Effector CD8-positive, alpha-beta T cell (primary cell): ENCODE measurements at places on chromosomes 4 and X.

DNA sequence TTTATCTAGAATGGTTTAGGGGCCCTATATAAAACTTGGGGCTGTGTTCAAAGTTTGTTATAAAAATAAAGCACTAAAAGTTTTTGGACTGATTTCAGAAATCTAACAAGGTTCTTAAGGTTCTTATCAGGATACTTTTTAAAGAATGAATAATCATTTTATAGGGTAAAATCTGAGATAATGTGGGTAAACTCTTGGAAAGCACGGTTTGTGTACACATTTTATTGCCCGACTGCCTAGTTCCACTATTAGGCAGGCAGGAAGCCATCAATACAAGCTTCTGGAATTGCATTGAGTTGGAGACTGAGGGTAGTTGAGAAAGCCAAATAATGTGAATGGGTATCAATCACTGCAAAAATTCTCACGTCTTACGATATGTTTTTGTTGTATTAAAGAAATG is 331.0 kb upstream of the PITX2 start:
- no peak for DNase-seq

- no peak for DNase-seq
These were observed 4.1 kb upstream of the NR0B1 start for GRCh38 chrX:30313322-30313721.

GRCh38 chrX:9765072-9765736 is 443 bp downstream of the GPR143 start:
- DNase-seq, result no peak

DNA sequence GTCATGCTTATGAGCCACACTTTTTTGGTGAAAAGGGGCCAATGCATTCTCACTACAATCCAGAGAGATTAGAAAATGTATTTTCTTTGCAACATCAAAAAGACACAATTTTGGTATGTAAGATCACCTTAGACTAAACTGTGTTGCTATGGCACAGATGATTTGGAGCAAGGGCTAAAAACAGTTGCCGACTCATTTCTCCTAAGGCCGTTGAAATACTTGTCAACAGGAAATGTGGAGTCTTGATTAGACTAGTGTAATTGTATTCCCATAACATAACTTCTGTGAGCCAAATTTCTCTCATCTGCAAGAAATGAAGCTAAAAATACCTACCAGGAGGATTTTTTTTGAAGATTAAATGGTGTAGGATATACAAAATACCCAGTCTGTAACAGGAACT is 2547.7 kb downstream of the ARAP2 start:
- no peak for DNase-seq

DNA sequence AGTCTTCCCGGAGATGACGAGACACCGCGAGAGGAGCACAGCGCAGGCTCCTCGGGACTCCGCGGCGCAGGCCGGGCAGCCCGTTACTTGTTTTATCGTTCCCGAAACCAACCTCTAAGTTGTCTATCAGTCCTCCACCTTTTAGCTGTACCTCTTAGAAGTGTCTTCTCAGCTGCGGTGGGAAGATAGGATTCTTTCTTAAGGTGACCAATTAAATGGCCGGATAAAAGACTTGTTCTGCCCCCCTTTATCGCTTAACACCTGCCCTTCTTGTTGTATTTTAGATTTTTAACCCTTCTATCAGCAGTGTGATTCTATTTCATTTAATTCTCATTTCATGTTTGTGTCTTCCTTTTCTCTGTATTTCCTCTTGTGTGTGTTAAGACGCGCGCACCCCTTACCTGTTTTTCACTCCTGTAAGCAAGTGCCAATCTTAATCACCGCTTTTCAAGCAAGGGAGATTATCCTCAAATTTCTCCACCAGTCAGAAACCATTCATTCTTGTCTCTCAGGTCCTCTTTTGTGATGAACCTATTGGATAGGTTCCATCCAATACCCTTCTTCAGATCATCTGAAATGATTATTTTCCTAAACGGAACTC is at the start of gene SLC9B2:
Gene SLC9B2 (minus strand): TSS at position 15 of the 601 bp plus-strand sequence. CDS start 9,211 bp downstream, outside the sequence.
- DNase-seq, result no peak

DNA sequence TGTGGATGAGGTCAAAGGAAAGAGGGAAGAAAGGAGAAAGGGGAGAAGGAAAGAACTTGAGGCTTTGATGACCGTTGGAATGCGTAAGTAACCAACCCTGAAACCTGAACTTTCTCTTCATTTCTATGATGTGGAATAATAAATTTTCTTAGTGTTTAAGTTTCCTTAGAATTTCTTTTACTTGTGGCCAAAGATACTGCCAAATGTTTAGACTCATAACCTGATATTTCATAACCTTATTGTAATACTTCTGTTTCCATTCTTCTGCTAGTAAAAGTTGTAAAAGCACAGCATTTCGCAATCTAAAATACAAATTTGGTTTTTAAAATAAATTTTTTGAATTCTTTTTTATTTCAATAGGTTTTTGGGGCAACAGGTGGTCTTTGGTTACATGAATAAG is 258.5 kb upstream of the GIMD1 start:
- no peak for DNase-seq

GRCh38 chrX:40406330-40406859 is 174.4 kb upstream of the ATP6AP2 start:
- no peak for DNase-seq

DNA sequence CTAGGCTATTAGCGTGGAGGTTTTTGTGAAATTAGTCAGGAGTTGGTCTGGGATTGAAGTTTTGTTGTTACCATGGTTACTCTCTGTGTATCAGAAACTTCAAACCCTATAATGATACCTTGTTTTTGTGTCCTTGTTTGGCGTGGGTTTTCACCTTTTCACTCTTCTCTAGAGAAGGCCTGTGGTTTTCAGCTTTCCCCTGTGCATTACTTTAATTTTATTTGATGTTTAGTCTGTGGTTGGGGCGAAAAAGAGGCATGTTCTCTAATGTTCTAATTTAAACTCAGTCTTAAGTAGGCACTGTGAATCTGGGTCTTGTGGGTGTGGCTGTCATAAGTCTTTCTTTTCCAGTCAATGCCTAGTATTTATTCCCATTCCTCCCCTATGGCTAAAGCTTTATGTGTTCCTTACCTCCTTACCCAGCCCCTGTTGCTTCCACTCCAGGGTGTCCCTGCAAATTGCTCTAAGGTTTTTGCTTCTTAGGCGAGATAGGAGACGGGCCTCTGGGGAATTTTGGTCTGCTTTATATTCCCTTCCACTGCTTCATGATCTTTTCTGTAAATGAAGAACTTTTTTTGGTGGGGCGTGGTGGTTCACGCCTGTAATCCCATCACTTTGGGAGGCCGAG is 326.3 kb upstream of the ZCCHC13 start:
- no peak for DNase-seq

DNA sequence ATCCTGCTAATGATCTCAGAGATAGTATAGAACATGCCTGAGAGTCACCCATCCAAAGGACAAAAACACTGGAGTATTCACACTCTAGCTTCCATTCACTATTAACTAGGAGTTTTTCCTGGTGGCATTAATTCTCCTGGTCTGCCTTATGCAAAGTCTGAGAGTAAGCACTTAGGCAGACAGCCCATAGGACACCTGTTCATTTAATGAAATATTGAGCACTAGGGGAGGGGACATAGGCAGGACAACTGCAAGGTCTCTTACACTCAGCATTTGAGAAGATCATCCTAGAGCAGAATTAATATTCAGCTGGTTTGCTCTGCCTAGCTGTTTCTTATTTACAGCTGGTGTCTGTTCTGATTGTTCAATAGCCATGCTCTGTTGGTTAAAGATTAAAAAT is 508.5 kb downstream of the CENPC start:
- no peak for DNase-seq

DNA sequence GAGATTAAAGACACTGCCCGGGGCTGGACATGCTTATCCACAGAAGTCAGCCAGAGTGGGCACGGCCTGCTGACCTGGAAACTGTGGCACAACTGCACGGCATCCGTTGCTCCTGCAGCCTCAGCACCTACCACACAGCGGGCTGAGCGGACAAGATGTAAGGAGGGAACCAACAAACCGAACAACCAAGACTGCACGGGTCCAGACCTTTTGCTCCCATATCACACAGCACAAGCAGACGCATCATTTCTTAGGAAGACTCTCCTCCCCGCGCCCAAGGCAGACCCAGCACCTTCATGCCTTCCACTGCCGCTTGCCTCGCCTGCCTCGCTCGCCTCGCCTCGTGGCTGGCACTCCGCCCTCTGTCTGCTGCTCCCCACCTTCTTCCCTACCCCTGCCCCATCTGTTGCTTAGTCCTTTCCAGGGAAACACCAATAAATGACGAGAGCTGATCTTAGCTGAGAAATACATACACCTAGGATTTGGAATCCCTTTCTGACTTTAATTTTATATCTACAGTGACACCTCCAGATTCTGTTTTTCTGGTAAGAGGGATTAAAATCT is 79.0 kb downstream of the AFAP1 start:
- DNase-seq, result no peak

DNA sequence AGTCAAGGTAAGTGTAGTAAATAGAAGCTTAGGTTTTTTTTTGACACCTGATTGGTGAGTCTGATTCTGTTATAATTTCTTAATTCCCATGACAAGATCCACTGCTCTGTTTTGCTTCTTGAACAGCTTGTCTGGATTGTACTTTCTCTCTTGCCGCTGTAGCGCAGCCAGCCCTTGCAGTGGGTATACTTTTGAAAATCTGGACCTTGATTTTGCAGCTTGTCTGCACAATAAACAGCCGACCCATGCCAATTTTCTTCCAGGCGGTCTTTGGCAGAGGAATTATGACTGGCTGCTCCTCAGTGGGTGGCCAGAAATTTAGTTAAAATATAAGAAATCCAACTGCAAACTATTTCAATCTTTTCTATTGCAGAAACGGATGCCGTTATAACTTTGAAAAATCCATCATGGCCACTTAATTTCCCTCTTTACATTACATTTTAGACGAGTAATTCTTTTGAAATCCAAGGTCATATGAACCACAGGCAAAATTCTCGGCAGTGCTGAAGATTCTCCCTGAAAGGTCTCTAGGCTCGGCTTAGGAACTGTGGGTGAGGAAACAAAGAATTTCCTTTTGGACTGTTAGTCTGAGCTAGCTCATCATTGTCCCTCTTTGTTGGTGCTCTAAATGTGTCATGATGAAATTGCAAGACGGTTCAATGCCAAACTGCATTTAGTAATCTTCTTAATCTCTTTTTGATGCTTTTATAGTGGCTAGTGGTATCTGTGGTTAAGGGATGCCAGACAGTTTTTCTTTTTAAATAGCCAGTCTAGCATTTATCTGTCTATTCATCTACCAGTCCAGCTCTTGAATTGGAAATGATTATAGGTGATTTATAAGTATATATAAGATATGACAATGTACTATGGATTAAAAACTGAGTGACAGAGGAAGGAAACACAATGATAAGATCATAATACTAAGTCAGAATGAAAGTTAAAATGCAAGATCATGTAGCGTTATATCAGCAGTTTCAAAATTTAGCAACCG is 31.5 kb upstream of the PTTG2 start:
- no peak for DNase-seq

- no peak for DNase-seq
These were observed 2.3 kb upstream of the MSL3 start for GRCh38 chrX:11755724-11756123.

DNA sequence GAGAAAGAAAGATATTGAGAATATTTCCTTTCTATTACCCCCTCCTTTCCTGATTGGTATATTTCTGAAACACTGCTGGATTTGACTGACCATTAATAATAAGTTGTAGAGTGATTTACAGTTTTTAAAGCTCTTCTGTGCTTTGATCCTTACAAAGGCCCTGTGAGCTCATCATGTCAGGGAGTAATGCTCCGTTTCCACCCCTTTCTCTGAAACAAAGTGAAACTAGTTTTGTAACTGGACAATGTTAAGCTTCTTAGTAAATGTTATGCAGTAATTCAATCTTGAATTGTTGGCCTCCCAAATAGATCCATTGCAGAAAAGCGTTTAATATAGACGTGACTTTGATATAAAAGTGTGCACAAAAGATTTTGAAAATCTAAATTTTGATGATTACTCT is 190.1 kb upstream of the GNPDA2 start:
- DNase-seq, result no peak

DNA sequence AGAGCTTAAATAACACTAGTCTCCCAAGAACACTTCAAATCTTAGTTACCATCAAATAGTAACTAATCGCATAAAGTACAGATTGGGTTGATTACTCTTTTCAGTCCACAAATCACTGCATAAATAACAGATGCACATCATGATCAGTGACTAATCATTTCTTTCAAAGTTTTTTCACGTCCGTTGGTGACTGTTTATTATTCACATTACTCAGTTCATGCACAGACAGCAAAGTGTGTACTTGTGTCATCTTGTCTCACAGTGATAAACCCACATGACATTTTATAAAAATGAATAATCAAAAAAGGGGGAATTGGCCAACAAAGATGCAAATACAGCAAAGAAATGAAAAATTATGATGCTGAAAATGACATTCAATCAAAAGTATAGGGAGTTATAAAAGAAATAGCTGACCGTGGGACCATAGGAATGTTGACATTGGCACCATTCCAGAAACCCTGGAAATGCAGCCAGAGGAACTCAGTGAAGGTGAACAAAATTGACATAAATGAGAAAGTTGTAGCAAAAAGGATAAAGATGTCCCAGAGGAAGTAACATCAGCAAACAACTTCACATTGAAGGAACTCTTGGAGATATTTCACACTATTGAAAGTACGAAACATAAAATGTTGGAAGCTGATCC is 161.5 kb downstream of the SOX3 start:
- no peak for DNase-seq

- DNase-seq, result no peak
These were observed 47.9 kb downstream of the BEND4 start for GRCh38 chr4:42104521-42104920.

DNA sequence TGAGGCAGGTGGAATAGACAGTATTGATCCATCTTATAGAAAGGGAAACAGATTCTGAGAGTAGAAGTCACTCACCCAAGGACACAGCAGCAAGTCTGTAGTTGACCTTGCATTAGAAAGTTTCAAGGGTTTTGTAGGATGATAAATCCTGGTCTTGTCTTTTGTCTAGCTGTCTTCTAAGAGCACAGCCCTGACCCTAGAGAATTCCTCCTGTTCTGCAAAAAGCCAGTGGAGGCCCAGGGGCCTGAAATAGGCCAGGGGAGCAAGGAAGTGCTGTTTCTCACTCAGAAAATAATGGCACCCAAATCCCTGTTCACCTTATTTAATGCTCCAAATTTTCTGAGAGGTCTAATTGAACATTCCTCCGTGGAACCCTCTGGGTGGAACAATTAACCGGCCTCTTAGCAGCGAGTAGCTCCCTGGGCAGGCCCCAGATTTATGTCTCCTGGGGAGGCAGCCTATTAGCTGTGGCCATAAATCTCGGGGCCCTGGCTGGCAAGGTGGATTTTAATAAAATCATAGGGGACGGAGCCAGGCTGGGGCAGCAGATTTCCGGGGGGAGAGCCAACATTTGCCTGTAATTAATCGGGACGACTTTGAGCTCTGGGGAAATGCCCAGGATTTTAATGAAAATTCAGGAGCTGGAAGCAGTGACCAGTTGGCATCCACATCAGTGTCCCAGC is 49.2 kb upstream of the MSX1 start:
- no peak for DNase-seq
